ENCODE measurements at places on chromosomes 1 and 21.
A peak's percentile ranks its signal among the peaks of the same experiment; 100 is the strongest.

- DNase-seq: no peak
Observed at GRCh38 chr1:44822981-44823451, 14.7 kb downstream of the BTBD19 start.

DNA sequence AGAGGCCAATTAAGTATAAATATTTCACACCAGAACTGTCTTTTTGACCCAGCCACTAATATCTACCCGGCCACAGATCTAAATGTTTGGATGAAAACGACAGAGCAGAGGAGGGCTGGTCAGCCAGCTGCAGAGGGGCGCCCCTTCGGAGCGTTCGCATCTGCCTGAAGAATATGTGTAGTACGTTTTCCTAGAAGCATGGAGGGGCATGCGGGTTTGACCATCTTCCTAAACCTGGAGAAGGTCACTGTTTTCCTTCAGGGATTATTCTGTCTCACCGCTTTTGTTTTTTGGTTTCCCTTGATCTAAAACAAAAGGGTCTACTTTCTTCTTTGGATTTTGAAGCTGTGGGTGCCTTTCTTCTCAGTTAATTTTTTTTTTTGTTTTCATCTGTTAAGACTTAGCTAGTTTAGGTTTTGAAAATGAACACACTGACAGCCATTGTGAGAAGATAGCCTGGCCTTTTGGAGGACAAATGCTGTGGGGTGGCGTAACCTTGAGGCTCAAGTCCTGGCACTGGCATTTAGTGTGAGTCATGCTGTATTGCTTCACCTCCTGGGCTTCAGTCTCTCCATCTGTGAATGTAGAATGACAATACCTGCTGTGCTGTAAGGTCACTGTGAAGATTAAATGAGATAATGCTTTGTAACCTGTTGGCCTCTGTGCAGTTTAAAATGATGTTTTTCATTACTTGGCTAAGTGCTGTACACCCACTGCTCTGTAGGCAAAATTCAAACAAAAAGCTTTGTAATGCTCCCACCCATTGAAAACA lies 74.1 kb upstream of the IRF2BP2 start:
- DNase-seq: no peak

DNA sequence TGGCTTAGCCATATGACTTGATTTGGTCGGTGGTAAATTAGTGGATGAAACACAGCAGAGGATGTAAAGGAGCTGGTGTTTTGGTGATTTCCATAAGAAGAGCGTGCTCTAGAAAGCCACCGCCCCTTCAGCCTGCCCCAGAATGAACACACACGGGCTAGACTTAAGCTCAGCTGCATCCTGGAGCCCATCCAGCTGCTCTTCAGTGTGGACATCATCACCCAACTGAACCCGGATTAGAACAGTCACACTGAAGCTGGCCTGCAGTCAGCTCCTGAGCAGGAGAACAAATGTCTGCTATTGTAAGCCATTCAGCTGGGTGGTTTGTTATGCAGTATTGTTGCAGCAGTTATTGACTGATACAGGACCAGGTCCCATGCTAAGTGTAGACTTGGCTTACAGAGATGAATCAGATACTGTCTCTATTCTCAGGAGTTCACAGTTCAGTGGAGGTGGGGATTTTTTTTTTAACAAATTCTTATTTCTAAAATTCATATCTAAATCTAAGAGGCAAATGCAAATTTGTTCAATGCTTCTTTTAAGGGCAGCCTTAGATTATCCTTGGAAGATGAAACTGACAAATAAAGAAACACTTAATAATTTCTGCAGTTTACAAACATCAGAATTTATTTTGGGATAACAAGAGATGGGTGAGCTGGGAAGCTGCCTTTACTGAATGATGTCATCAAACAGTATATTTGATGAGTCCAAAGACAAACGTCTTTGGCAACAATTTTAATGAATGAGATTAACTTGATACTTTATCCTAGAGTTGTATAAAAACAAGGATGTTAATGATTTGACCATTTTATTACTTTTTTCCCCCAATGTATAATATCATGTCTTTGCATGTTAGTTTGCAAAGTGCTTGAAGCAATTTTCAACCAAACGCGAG lies 251.2 kb downstream of the TRABD2B start:
- no peak for DNase-seq

DNA sequence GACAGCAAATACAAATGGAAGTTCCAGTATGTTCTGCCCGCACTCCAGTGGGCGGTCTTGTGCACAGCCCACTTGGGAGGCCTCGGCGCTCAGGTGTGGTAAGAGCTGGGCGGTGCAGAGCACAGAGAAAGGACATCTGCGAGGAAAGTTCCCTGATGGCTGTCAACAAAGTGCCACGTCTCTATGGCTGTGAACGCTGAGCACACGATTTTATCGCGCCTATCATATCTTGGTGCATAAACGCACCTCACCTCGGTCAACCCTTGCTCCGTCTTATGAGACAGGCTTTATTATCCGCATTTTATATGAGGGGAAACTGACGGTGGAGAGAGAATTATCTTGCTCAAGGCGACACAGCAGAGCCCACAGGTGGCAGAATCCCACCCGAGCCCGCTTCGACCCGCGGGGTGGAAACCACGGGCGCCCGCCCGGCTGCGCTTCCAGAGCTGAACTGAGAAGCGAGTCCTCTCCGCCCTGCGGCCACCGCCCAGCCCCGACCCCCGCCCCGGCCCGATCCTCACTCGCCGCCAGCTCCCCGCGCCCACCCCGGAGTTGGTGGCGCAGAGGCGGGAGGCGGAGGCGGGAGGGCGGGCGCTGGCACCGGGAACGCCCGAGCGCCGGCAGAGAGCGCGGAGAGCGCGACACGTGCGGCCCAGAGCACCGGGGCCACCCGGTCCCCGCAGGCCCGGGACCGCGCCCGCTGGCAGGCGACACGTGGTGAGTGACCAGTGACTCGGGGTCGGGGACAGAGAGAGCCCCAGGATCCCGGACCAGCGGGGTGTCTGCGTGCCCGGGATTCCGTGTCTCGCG lies at the start of gene IL12RB2:
Gene IL12RB2 (plus strand): TSS at position 623 of the 810 bp plus-strand sequence. CDS start 12,496 bp downstream, outside the sequence.
- peak; percentile 75 for DNase-seq

DNA sequence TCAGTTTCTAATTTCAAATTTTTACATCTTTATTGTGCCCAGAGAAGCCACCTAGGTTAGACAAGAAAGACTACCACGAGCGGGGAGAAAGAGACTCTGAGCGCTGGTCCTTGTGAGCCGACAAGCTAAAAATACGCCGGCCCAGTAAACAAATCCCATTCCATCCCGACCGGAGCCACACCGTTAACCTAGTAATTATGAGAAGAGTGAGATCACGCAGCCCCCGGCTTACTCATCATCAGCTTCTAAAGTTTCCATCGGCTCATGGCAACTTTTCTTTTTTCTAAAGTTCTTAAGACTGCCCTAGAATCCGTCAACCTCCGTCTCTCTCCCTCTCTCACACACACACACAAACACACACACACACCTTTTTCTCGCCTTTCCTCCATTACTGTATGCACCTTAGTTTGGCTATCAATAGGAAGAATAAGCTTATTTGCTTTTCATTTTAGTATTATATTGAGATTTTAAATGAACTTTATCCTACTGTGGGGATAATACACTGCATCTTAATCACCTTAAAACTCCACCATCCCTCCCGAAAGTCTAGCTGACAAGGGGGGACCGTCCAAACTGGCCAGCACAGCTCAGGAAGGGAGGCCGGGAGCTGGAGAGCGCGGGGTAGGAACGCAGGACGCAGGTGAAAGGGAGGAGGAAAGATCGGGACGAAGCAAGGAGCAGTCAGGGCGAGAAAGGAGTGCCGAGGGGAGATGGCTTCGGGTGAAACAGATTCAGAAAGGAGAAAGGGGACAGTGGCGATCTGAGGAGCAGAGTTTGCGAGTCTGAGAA lies 728 bp downstream of the OTUD7B start:
- DNase-seq: peak; percentile 78

DNA sequence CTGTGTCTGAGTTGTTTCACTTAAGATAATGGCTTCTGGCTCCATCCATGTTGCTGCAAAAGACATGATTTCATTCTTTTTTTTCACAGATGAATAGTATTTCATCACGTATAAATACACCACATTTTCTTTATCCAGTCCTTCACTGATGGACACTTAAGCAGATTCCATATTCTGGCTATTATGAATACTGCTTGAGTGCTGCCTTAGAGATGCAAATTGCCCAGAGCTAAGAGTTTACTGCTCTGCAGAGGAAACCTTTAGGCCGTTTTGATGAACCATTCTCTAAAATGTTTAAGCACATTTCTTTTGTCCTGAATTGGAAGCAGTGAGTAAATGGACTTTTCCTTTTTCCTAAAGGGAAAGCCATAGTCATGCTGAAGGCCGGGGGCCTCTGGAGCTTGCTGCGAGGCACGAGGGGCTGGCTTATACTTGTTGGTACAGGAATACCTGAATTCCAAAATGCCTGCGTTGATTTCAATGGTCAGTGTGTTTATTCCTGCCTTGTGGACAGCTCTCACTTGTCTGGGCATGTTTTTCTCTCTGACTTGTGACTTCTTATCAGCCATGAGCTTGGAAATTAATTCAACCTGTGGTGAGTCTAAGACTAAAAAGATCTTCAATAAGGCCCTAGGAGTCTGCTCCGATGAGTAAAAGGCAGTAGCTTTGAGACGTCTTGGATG lies 201.0 kb upstream of the MAP1LC3C start:
- no peak for DNase-seq

GRCh38 chr1:72285074-72285425 lies 2.7 kb upstream of the NEGR1 start:
- DNase-seq: no peak

DNA sequence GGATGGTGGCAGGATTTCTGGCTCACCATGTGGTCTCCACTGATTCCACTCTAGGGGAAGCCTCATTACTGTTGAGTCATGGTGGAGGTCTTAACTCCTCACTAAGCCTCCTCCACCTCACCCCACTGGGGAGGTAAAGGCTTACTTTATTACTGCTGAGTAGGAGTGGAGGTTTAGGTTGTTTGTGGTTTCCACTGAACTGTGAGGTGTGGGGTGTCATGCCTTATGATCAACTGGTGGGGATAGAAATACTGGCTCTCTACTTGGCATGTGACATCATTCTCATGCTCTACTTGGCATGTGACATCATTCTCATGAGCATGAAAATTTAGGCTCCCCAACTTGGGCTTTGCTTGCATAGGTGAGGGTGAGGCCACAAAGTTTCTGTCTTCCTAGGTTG lies 35.6 kb downstream of the COL6A1 start:
- no peak for DNase-seq

DNA sequence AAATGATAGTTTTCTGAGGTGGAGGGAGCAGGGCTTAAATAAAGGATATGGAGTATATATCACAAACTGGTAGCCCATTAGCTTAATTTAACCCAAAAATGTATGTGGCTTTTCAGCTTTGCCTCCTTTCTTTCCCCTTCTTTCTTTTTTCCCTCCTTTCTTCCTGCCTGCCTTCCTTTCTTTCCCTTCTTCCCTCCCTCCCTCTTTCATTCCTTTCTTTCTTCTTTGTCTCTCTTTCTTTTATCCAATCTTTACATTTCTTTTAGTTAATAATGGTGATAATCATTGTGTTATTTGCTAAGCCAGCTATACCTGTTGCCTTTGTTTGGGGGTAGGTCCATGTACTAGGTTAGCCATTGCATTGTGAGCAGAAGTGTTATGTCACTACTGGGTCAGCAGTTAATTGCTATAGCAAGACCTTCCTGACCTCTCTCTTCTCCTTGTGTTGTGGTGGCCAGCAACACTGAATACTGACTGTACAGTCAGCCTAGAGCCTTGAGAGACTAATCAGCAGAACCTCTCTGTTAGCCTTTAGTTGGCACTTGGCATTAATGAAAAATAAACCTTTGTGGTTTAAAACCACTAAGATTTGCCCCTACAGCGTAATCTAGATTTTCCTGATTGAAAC lies 5.1 kb downstream of the GORAB start:
- DNase-seq: no peak

- no peak for DNase-seq
Observed at GRCh38 chr1:203308328-203308922, 3.1 kb downstream of the BTG2 start.

DNA sequence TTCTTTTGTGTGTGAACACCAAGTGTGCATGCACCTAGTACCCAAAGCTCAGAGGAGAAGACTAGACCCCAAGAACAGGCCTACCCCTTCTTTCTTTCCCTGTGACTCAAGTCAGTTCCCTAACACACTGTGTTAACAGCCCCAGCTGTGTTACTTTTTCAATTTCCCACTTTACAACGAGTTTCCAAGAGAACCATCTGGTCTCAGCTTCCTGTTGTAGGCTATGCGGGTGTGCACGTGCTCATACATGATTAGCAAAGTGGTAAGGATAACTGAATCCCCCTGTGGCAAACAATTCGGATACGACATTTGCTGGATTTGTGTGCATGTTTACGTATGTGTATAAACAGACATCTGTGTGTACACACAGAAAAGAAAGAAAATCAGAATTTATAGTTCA lies 17.9 kb downstream of the IFNAR2 start:
- no peak for DNase-seq

- no peak for DNase-seq
Observed at GRCh38 chr1:224696891-224697765, 81.0 kb downstream of the CNIH3 start.

GRCh38 chr1:33576821-33577599 lies 104.6 kb downstream of the ZSCAN20 start:
- DNase-seq: no peak

DNA sequence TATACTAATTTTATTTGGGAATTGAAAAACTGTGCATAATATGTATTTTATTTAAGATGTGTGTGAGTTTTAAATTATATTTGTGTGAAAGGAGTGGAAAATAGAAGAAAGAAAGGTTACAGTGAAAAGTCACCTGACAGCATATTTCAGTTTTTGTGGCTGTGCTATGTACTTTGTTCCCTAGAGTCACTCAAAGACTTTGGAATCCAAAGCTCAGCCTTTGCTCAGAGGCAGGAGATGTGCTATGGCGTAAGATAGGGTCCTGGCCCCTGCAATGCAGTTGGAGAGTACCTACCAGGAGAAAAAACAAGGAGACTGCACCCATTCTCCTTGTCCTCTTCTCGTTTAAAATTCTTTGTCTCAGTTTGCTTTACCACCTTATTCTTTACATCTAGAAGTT lies 2.9 kb downstream of the CCDC30 start:
- DNase-seq: no peak

DNA sequence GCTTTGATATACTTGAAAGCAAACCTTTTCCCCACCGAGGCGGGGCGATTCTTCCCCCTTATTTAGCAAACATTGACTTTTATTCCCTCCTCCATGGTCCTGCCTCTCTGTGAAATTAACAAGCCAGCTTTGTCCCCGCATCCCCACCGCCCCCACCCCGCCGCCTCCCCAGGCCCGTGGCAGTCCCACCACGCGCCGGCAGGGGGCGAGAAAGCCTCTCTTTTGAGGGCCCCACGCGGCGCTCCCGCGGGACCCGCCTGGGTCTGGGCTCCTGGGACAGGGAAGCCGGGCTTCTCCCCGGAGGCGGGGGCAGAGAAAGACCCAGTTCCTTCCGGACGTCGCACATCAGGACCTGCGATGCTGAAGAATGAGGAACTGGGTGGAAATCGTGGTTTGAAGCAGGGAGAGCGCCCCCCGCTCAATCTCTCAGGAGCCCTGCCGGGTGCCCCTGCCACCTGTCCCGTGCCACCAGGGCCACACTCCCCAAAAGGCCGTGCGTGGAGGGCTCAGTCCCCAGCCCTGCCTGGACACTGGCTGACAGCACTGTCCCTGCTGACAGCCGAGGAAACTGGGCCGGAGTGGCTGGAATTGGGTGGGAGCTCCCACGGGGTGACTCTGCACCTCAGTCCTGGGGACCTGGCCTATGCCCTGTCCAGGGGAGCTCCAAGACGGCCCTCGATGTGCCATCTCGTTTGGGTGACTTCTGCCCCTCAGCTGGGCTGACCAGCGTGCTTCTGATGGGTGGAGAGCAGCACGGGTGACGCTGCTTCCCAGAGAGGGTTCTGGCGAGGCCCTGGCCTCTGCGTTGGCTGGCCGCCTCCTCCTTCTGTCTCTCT lies 8.6 kb upstream of the ACTRT2 start:
- DNase-seq: peak; percentile 66
